CD4-positive, alpha-beta T cell treated with Interleukin-17A for 1 hour (primary cell): ENCODE measurements at places on chromosomes 13 and 19.

DNA sequence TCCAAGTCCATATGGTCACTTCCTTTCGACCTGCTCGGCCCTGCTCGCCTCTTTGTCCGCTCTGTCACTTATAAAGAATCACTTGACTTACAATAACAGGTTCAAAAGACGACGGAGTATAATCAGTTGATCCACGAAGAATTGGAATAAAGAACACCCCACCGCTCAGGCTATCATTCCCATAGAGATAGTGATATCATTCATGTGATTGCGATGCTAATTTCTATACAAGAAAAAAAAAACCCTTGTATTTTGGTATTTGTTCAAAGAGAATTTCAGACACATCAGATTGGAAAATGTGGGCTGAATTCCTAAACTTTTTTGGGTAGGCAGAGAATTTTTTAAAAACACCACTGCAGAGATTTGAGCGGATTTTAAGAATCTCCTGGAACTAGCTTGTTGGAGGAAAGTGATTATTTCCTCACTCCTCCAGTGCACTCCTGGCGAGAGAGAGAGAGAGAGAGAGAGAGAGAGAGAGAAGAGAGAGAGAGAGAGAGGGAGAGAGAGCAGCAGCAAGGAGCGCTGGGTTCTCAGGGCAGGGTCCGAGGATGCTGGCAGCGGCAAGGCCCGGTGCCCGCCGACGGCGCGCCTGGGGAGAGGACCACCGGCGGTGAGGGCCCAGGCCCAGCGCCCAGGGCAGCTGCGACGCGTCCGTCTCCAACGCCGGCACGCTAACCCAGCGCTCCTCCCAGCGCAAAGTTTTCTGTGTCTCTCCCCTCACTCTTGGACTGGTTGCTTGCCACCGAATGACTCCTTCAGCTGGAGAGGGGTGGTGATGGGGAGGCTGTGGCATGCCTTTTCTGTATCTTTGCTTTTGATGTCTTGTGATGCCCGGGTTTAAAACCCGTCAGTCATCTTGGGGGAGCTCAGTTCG is 149.0 kb upstream of the ZNF536 start:
- DNase-seq = no peak

- no peak for DNase-seq
Measured at GRCh38 chr19:41711376-41712261, 3.2 kb downstream of the CEACAM5 start.

- DNase-seq = no peak
Measured at GRCh38 chr19:43354305-43354627, 780 bp downstream of the CD177 start.

- no peak for DNase-seq
Measured at GRCh38 chr19:31505596-31505910, 156.3 kb upstream of the TSHZ3 start.

- no peak for DNase-seq
Measured at GRCh38 chr13:46010148-46010547, 42.4 kb downstream of the ZC3H13 start.
